ENCODE measurements at places on chromosomes 2 and 18.

GRCh38 chr18:14179306-14179705 lies 47.1 kb upstream of the ZNF519 start:
- DNase-seq: peak; percentile 13

- DNase-seq: no peak
These were observed 103.2 kb downstream of the VAPA start for GRCh38 chr18:10017043-10017442.

- DNase-seq: no peak
These were observed 1.5 kb downstream of the CNRIP1 start for GRCh38 chr2:68317971-68318913.

DNA sequence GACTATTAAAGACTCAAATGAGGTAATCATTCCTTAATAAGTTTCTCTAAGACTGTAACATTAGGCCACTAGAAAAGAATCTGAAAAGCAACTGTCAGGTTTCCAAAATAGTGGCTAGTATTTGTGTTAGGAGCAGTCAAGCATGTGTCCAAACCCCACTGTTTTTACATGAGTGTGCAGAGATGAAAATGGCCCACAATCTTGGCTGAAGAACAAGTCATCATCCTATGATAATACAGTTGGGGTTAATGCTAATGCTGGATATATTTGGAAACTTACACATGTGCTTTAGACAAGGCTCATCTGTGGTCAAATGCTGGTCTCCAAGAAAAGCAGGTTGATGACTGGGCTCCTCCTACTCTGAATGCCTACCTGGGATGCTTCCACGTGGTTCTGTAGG lies 73.6 kb downstream of the MAIP1 start:
- no peak for DNase-seq

- no peak for DNase-seq
These were observed 27.8 kb upstream of the CXXC1 start for GRCh38 chr18:50315100-50315871.

- DNase-seq: no peak
These were observed 89.4 kb downstream of the SPHKAP start for GRCh38 chr2:228092056-228092455.

DNA sequence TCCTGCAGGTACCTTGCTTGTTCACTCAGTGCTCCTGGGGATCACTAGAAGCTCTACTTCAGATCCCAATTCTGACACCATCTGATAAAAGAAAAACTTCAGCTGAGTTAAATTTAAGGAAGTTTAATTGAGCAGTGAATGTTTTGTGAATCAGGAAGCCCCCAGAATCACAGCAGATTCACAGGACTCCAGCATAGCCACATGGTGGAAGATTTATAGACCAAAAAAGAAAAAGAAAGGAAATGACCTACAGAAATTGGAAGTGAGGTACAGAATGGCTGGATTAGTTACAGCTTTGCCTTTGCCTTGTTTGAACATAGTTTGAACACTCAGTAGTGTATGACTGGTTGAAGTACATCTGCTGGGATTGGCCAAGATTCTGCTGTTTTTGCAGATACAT lies 182.7 kb upstream of the SCN7A start:
- no peak for DNase-seq

GRCh38 chr2:212089873-212090272 lies 448.7 kb downstream of the ERBB4 start:
- DNase-seq: no peak

GRCh38 chr2:69911985-69912563 lies 2.8 kb upstream of the MXD1 start:
- no peak for DNase-seq

- no peak for DNase-seq
These were observed 8.9 kb downstream of the TFPI start for GRCh38 chr2:187545238-187545751.

- DNase-seq: no peak
These were observed 23.4 kb upstream of the REEP1 start for GRCh38 chr2:86360776-86361175.

DNA sequence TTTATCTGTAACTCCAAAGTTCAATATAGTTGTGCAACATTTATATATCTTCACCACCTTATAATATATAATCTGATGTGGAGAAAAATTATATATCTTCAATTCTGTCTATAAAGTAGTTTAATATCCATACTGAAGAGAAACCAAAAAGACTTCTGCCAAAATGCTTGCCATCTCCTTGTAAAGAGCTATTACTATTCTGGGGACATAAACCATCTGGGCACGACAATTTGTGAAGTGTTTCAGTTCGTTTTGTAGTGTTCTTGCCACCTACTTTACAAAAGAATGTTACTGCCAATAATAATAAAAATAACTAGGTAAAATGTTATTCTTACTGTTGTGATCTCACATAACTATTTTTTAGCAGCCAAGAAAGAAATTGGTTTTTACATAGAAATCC lies 45.1 kb downstream of the SCN1A start:
- no peak for DNase-seq

- DNase-seq: no peak
These were observed 35.5 kb upstream of the CYP27A1 start for GRCh38 chr2:218746470-218746795.
